Vagina (tissue), 2 donors: ENCODE measurements at places on chromosomes 16 and 17.

GRCh38 chr17:34481779-34482178 is 97.6 kb upstream of the TMEM132E start:
- DNase-seq, result no peak

GRCh38 chr17:38729886-38730525 is at the start of gene CISD3:
Gene CISD3 (plus strand): TSS chr17:38730341. CDS start chr17:38730359, 18 bp downstream.
- no peak for DNase-seq

DNA sequence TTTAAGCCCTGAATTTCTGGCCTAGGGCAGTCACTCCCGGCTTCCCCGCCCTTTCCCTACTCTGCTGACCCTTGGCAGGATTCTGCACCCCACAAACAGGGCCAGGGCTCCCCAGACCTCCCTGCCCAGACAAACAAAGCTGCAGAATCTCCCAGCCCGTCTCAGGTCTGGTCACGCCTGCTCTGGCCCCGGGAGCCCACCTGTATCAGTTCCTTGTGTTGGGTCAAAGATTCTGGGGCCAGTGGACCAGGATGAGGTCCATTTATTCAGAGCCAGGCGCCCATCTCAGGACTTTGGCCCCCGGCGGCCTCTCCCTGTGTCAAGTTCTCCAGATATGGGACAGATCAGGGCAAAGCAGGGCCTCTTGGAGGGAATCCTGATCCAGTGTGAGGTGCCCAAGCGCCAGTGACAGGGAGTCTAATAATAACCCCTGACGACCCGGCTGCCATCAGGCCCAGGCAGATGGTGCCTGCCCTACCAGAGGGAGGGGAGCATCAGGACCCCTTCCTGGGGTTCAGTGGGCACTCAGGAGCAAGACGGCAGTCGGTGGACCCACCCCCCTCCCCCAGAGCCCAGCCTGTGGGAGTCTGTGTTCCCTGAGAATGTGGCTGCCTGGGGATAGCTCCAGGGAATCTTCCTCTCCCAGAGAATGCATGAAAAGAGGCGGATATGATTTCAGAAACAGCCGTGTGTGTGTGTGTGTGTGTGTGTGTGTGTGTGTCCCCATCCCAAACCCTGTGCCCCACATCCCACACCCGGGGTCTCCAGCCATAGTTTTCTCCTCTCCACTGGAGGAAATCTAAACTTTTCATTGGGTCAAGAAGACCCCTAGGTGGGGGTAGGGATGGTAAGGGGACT is 1.3 kb downstream of the TTYH2 start:
- DNase-seq, result no peak

DNA sequence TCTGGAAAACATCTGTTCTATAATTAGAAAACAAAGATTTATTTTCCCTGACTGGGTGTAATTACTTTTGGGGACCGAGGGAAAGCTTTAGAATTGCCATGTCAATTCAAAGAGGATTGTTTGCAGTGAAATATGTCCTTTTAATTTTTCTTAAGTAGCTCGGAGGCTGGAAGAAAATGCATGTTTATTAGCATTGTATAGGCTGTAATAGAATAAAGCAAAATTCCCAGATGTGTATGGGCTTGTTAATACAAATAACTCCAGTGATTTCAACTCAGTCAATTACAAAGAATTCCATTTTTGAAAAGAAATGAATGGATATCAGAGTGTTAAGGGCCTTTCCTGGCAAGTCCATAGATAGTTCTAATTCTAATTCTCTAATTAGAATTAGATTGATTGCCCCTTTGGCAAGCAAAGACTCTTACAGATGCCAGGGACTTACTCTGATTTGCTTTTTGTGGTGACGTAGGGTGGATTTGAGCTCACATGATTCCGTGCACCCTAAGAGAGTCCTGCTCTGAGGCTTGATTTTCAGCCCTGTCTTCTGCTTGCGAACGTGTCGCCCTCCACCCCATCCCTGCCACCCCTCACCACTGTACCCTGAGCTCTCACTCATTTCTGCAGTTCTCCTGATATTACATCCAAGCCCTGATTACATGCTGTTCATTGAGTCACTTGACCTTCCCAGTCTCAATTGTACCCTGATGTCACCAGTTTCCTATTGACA is 70.0 kb upstream of the FAM20A start:
- no peak for DNase-seq

DNA sequence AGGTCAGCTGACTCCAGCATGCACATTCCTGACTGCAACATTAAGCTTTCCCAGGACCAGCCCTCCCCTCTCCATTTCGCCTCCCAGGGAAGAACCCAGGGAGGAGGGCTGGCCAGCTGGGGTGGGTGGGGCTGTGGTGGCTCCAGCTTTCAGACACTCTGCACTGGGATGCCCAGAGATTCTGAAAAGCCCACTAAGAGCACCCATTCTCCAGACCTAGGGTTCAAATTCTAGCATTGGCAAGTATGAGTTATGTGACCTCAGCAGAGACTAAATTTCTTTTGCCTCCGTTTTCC is 7.8 kb downstream of the DLX3 start:
- DNase-seq, result no peak

- DNase-seq, result no peak
Observed at GRCh38 chr17:78529251-78529650, 47.9 kb downstream of the DNAH17 start.

- no peak for DNase-seq
Observed at GRCh38 chr17:1985686-1986085, 39.4 kb downstream of the RTN4RL1 start.

- DNase-seq, result peak; percentile 77
Observed at GRCh38 chr16:35745821-35746248, 2286.4 kb downstream of the TP53TG3F start.

DNA sequence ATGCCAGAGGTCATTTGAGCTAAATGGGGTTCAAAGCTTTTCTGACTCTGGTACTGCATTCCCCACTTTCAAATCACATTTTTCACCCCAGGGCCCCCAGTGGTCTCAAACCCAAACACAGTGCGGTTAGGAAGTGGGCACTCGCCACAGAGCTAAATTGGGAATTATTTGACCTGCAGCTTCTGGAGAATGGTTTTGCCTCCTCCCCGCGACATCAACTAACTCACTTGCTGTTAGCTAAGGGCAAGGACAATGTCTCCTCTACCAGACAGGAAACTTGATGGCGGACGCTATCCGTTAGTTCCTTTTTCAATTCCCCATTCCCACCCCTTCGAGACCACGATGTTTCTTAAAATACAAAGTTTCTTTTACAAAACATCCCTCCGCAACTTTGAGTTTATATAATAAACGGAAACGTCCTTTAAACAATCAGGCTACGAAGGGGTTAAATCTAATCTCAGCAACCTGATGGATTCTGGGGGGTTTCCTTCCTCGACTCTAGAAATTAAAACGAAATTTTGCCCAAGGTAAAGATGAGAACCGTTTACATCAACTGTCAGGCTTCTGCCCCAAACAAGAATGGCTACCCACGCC is 500 bp upstream of the KAT7 start:
- DNase-seq, result no peak

DNA sequence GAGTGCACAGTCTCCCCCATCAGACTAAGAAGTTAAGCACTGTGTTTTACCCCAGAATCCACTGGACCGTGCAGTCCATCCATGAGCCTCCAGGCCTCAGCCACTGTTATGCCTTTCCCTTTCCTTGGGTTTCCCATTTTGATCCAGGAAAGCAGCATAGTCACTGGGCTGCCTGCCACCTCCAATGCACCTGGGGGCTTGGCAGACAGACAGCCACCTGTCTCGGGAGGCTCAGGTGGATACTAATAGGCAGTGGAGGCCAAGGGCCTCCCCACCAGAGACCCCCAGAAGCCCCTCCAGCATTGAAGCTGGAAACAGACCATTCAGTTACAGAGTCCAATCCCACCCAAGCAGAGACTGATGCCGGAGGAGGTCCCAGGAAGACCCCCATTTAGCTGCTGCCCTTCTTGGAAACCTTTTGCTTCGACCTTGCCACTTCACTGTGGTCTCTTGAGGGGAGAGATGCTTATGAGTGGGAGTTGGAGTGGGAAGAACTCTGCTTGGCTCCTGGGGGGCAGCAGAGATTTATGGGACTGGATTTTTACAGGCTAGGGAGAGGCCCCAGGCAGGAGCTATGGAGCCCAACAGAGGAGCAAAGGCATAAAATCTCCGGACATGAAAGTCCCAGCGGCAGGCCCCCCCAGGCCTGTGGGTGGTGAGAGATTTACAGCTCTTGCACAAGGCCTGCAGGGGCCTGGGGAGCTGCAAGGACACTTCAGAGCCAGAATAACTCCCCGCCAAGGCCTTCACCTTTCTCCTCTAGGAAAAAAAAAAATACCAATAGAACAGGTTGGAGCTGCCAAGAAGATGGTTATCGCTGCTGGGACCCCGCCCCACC is 12.2 kb upstream of the SP2 start:
- no peak for DNase-seq

DNA sequence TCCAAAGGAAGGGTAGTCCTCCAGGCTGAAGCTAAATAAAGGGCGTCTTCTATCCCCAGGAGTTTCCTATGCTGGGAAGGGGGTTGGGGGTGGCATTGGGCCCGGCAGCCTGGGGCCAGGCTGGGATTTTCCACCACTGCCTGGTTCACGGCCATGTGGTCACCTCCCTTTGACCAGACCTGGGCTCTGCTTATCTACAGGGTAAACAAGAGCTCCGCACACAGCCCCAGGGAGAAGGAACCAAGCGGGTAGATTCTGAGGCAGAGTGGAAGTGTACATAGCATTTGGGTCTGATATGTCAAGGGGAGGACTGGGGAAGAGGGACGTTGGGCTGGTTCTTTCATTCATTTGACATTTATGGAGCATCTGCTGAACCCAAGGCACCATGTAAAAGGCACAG is 27.2 kb upstream of the TMEM220 start:
- peak; percentile 87 for DNase-seq

GRCh38 chr16:595942-596735 is 6.3 kb downstream of the RAB40C start:
- DNase-seq, result no peak

DNA sequence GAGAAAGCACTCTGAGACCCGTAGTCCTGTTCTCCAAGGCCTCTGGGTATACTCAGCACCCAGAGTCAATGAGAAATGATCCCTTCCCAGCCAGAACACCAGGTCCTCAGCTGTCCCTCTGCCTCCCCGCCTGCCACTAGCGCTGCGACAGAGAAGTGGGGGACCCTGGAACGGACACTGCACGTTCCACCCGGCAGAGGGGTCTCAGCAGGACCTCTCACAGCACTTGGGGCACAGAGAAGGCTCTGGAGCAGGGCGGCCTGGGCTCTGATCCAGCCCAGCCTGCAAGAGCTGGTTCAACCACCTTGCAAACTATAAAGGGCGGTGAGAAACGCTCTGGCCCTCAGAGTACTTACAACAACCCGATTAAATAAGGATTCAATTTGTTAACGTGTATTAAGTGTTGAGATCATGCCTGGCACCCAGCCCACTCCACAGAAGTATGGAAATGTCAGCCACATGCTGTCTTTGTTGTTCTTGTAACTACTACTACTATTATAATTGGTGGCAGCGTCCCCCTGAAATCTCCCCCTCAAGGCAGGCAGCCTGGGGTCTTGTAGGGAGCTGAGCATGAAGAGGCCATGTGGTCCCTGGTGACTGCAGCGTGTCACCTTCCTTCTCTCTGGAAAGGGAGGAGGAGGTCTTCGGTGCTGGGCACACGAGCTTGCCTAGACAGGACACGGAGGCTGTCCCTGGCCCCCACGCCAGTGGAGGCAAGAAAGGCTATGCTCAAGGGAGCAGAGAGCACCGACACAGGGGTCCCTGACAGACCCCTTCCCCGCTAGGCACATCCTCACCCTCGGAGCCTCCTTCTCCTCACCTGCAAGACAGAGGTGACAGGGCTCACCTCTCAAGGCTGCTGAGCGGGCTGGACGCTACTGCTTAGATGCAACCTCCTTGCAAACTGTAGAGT is 2.4 kb downstream of the OSGIN1 start:
- DNase-seq, result no peak

DNA sequence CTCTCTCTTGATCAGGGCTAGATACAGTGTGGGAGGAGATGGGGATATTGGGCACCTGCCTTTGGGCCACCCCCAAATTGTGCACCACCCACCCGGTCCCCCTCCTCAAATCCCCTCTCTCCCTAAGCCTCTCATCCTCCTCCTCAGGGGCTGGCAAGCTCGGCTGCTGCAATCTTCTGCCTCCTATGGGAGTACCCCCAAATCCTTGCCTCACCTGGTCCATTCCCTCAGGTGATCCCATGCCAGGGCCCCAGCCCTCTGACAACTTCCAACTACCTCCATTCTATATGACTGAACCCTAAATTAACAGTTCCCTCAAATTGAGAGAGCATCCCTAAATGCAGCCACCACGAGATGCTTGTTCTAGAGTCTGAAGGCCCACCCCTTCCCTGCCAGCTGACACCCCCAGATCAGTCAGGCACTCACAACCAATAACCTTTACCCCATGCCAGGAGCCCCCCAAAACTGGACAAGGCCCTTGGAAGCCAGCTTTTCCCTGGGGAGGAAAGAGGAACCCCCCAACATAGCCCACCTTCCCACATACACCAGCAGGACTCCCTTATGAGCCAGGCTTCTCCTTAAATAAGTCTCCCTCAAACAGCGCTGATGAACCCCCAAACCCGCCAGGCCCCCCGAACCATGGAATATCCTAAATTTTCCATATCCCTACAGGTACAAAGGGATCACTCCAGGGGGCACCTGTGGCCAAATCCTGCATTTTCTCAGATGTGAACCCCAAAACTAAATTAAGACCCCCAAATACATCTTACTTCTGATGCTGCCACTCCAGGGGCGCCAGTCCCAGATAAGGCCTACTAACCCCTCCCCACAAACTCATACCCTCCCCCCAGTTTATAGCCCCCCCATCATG is 3.2 kb downstream of the DLG4 start:
- DNase-seq, result no peak

DNA sequence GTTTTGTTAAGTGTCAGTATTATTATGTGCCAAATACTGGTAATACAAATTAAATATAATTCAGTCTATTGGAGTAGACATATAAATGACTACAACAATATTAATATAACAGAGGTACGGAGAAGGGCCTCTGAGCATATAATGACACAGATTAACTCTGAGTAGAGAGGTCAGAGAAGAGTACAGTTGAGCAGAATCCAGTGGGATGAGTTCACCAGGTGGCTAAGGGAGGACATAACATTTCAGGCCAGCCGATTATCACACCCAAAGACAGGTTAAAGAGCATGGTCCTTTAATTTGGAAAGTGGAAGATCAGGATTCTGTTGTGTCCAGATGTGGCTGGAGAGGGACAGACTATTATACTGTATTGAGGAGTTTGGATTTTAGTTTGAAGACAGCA is 11.3 kb downstream of the NFATC3 start:
- DNase-seq, result no peak

DNA sequence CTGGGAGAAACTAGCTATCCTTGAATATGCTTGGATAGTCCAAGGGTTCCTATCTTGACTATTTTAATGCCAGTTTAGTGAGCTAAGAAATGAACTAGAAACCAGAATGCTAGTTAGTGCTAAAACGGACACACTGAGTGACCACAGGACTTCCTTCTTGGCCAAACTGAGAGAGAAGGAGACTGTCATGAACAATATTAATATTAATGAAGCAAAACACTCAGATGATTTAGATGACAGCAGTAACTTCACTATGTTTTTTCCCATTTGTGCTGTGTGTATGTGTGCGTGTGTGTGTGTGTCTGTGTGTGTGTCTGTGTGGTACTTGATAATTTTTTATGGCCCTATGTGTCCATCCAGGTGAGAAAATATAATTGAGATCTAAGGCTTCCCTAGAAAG is 2.2 kb upstream of the ATXN1L start:
- no peak for DNase-seq

GRCh38 chr16:85445064-85445778 is 167.9 kb upstream of the GSE1 start:
- no peak for DNase-seq
